Activated CD4-positive, alpha-beta T cell treated with anti-CD3 and anti-CD28 coated beads, Interleukin-2, amount 50 U/mL, for 24 hours (primary cell): ENCODE measurements at places on chromosomes 16 and 17.
A peak's percentile ranks its signal among the peaks of the same experiment; 100 is the strongest.

DNA sequence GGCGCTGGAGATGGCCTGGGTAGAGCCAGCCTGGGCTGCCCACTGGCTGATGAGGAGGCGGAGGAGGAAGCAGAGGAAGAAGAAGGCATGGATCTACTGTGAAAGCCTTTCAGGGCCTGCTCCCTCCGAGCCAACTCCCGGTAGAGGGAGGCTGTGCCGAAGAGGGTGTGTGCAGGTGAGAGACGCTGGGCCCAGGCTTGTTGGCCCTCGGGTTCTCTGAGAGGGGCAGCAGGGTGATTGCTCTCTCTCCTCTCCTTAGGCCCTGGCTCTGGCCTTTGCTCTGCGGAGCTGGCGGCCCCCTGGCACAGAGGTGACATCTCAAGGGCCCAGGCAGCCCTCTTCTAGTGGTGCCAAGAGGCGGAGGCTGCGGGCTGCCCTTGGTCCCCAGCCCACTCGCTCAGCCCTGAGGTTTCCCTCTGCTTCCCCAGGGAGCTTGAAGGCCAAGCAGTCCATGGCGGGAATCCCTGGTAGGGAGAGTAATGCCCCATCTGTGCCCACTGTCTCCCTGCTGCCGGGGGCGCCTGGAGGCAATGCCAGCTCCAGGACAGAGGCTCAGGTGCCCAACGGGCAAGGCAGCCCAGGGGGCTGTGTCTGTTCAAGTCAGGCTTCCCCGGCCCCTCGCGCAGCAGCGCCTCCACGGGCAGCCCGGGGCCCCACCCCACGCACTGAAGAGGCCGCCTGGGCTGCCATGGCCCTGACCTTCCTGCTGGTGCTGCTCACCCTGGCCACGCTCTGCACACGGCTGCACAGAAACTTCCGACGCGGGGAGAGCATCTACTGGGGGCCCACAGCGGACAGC lies 3.6 kb downstream of the TP53I13 start:
- DNase-seq, result no peak

DNA sequence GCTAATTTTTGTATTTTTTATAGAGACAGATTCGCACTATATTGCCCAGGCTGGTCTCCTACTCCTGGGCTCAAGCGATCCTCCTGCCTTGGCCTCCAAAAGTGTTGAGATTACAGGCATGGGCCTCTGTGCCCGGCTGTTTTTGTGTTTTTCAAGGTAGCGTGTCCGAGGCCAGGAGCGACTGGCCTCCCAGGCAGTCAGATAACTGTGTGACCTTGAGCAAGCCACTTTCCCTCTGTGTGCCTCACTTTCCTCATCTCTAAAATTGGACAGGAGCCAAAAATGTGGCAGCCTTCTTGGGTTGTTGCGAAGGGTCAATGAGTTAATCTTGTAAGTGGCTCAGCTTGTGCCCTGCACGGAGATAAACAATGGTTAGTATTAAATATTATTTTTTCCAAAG lies 2.4 kb downstream of the ABCC1 start:
- no peak for DNase-seq

GRCh38 chr17:35423761-35424160 lies 8.5 kb downstream of the SLFN12 start:
- DNase-seq, result no peak

DNA sequence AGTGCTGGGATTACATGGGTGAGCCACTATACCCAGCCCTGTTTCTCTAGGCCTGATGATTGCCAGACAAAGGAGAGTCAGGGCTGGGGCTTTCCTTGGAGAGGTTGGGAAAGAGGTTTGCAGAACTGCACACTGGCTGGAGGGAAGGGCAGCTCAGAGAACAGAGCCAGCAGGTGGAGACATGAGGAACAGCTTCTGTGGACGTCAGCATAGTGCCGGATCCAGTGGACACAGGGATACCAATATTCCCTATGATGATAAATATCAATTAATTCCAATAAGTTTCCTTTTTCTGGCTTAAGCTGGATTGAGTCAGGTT lies 43.2 kb upstream of the SCNN1B start:
- no peak for DNase-seq

DNA sequence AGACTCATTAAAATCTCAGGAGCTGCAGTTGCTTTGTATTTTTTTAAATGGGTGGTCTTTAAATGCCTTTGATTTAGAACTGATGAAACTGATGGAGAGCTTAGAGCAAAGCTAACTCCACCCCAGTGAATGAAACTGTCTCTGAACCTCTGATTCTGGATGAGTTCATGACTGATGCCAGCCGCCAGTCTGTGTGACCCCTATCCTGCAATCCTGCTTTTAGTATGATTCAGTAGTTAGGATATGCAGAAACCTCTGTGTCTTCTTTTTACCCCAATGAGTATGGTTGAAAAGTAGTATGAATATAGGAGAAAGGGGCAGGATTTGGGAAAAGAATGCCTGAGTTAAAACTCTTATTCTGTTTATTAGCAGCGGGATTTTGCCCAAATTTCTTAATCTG lies 12.3 kb upstream of the SALL1 start:
- DNase-seq, result no peak

DNA sequence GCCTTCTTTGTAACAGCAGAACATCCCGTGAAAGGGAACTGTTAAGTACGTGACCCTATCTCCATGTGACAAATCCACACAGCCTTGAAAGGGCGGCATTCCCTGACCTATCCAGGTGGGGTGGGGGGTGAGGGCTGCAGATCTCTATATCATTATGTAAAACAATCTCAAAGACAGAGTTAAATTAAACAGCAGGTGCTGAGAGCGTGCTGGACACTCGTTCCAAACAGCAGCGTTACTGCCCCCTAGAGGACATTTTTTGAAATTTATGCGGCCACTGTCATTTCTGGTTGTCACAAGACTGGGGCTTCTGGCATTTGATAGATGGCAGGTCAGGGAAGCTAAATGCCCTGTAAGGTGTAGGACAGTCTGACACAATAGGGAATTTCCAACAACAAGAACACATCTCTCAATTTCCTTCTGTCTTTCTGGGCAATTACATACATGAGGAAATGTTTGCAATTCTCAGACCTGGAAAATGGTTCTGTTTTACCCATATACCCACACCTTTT lies 6.7 kb upstream of the SLC25A39 start:
- peak; percentile 39 for DNase-seq

DNA sequence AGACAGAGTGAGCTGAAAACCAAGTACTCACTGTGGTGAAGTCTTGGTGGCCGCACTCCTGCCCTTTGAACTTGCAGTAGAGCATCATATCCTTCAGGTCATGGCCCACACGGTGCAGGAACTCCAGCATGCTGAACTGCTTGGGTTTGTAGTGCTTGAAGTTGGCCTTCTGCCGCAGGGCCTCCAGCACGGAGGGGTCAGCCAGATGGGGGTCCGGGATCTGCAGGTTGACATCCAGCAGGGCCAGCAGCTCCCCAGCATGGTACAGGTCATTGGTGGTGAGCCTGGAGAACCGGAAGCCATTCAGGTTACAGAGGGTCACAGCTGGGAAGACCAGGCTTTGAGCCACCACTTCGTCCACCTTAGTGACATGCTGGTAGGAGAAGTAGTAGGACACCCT lies 99.1 kb upstream of the CCL2 start:
- no peak for DNase-seq

- no peak for DNase-seq
Observed at GRCh38 chr17:35084987-35085386, 21.5 kb upstream of the RFFL start.

DNA sequence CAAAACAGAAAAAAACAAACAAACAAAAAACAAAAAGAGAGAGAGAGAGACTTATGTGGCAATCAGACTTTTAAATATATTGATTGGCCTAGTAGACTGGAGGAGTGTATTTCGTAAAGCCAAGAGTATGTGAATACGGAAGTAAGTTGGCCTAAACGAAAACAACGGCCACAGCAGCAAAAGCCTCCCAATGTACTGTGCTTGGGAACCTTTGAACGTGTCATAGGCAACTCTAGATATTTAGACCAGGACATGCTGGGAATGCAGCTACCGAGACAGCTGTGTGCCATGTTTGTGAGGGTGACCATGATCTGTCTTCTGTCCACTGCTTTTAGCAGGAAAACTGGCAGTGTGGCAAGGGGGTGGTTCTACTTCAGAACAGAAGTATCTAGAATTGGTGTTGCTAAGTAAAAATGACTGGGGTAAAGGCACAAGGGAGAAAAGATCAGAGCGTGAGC lies 7.4 kb downstream of the MAF start:
- no peak for DNase-seq

GRCh38 chr16:29316761-29317183 lies 89.7 kb downstream of the NPIPB11 start:
- no peak for DNase-seq

DNA sequence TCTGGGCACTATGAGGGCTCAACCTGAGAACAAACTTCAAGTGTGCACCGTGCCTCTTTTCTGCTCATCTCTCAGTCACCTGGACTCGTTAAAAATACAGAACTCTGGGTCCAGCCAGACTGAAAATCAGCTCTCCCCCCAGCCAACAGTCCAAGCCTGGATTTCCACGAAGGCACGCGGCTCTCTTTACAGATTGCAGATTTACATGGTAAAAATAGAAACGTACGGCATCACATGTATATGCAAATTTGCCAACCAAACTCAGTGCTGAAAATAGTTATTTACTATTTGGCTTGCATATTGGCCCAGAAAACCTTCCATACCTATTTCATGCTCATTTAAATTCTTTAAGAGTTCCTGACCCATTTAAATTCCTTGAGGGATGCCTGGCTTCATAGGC lies 315.8 kb downstream of the MAF start:
- DNase-seq, result no peak

GRCh38 chr16:79253100-79253631 lies 347.4 kb downstream of the MAF start:
- no peak for DNase-seq

- DNase-seq, result no peak
Observed at GRCh38 chr17:44310609-44311376, 2.4 kb downstream of the RUNDC3A start.

DNA sequence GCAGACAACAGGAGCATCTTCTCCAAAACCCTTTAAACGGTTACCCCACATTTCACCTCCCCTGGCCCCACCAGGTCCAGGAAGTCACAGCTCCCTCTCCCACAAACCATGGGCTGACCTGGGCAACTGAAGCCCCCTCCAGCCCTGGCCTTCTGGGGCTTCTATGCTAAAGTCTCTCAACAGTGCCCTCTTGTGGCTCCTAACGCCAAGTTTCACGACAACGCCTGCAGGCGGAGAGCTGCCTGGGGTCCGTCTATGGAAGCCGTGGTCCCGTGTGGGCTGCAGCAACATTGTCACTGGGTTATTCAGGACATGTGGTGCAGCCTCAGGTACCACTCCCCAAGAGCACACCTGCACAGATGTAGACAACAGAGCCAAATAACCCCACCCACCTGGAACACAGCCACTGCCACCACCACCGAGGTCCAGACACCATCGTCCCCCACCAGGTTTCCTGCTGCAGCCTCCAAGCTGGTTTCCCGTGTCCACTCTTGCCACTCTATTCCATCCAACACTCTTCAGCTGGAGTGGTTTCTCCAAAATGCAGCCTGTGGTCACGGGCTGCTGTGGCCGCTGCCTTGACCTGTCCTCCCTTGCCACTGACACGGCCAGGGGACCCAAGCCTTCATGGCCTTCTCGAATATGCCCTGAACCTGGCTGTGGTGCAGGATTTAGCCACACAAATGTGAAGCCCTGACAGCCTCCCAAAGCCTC lies 19.1 kb downstream of the C16orf95 start:
- DNase-seq, result no peak

DNA sequence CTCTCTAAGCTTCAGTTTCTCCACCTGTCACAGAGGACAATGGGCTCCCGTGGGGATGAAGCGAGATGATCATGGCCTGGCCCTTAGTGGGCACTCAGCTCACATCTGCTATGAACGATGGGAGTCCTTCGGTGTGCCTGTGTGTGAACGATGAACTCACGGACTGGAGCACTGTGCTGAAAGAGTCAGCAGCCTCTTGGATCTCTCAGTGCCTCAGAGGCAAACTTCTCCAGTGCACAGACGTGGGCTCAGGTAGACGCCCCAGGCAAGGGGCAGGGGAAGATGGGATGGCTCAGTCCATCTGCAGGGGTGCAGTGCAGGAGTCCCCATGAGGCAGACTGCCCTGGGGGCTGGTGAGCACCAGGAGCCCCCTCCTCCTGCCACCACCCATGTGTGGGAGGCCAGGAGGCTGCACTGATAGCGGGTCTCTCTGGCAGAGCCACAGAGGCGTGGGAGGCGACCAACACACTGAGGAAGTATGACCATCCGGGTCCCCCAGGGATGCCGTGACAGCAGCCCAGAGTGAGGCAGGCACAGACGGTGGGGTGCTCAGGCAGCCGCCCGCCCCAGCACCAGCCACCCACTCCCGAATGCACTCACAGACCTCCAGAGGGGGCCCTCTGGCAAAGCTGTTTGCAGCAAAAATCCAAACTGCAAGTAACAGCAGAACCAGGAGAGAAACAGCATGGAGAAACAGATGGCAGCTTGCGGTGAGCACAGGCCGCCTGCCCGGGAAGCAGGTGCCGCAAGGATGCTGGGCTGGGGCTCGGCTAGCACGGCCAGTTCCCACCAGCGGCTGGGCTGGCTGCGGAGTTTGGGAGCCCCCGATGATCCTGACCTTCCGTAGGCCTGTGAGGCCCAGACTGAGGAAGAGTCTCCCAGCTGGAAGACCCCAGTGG lies 82.7 kb downstream of the RPH3AL start:
- DNase-seq, result no peak

- no peak for DNase-seq
Observed at GRCh38 chr17:77315551-77316190, 174.9 kb downstream of the SEC14L1 start.

DNA sequence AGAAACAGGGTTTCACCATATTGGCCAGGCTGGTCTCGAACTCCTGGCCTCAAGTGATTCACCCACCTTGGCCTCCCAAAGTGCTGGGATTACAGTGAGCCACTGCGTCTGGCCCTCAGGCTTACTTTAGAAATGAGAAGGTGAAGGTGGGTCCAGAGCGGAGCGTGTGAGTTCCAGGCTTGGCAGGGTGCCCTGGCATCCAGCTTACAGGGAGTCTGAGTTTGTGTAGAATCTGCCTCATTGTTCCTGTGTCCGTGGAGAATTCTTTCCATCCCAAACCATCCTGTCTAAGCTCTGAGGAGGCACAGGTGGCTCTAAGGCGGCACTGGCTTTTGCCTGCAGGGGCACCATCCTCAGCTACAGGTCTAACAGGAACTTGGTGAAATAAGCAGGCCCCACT lies 50.6 kb downstream of the RAB11FIP3 start:
- DNase-seq, result no peak

DNA sequence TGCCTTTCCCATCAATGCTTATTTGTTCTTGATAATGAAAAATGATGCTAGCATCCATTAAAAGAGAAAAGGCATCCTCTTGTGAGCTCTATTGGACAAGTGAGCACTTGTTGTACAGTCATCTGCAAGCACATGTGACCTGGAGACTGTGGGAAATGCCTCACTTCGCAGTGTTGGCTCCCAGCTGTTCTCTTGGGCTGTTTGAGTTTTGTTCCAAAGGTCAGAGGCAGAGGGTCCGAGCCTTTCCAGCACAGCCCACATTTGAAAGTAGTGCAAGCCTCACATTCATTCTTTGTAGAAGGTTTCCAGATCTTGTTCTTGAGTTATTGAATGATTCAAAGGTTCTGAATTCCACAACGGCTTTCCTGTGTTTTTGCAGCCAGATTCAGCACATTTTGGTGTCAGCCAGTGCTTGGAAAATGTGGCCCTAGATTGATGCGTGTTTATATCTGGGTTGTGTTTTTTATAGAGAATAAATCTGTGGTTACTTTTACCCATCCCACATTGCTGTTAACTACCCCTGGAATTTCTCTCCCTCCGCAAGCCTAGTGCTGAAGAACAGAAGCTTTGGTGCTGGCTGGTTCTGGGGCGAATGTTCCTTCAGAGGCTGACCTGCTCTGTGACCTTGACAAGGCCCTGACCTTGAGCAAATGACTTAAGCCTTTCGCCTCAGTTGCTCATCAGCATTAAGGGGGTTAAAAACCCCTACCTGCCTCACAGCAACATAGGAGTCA lies 49.8 kb downstream of the CDH1 start:
- no peak for DNase-seq

- no peak for DNase-seq
Observed at GRCh38 chr16:79756571-79756970, 156.0 kb upstream of the MAF start.
